ENCODE measurements at places on chromosomes 2 and 18.
A peak's percentile ranks its signal among the peaks of the same experiment; 100 is the strongest.

- peak; percentile 64 for DNase-seq
Observed at GRCh38 chr2:219344751-219345430, 12.3 kb upstream of the RESP18 start.

- DNase-seq = no peak
Observed at GRCh38 chr2:80255918-80256781, 48.4 kb downstream of the LRRTM1 start.

- DNase-seq = no peak
Observed at GRCh38 chr2:122445003-122445402, 689.6 kb downstream of the TSN start.

DNA sequence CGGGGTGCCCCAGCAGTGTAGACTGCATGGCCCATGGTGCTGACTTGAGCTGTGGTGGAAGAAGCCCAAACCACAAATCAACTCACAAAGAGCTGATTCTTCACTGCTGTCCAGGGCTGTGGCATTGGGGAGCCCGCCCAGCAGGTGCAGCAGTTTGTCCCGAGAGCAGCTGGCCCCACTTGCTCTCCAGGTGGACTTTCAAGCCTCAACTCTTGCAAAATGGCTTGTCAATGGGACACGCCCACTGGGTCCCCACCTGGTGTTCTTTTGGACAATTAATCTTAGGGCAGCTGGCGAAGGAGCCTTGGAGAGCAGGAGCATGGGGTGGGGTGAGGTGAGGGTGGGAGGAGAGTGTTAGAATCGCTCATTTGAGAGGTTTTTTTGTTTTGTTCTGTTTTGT lies 117.9 kb downstream of the MYCN start:
- no peak for DNase-seq

GRCh38 chr2:1548910-1549673 lies 135.8 kb downstream of the TPO start:
- DNase-seq = no peak

DNA sequence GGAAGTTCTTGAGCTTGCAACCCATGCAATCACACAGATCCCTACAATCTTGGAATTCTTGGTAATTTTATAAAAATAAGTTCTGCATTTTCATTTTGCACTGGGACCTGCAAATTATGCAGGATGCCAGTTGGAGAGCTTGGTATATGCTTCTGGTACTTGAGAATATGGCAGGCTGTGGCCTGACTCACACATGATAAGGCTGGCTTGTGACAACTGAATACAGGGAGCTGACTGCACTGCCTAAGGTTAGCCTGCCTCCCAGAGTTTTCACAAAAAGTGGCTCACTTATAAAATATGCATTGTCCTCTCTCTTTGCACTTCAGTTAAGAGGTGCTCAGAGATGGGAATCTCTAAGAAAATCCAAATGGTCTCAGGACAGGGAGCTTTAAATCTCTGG lies 265.5 kb upstream of the KCNJ3 start:
- DNase-seq = no peak

- no peak for DNase-seq
Observed at GRCh38 chr2:136221026-136221425, 103.1 kb upstream of the CXCR4 start.

- peak; percentile 49 for DNase-seq
Observed at GRCh38 chr2:234291765-234292204, 205.1 kb downstream of the ARL4C start.

- DNase-seq = no peak
Observed at GRCh38 chr2:40455661-40456060, 3.8 kb upstream of the SLC8A1 start.

- DNase-seq = no peak
Observed at GRCh38 chr18:22699629-22700028, 233.5 kb upstream of the RBBP8 start.

- DNase-seq = no peak
Observed at GRCh38 chr2:129847043-129847442, 132.4 kb upstream of the RAB6C start.

DNA sequence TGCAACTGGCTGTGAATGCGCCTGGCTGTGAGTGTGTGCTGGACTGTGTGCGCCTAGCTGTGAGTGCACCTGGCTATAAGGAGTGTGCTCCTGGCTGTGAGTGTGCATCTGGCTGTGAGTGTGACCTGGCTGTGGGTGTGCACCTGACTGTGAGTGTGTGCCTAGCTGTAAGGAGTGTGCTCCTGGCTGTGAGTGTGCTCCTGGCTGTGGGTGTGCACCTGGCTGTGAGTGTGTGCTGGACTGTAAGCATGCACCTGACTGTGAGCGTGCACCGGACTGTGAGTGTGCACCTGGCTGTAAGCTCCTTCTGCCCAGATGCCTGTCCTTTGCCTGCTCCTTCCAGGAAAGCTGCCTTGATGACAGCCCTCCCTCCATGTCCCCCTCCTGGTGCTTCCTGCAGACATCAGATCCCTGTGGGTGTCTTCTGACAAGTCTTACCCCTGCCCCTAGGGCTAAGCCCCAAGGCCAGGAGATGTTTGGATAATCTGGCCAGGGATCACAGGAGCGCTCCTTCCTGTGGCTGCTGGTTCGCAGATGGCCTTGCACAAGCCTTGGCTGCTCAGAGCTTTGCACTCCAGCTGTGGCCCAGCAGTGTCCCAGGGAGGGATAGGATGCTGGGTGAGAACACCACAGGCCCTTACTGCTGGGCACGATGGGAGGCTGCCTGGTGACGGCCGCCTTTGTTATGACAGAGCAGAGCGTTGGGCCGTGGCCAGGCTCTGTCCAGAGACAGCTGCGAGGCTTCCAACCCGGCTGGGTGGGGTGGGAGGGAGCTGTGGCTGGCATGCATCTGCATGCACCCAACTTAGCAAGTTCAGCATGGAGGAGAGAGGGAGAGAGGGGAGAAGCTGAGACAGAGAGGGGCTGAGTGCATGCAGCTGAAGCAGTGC lies 89.9 kb downstream of the GLI2 start:
- DNase-seq = peak; percentile 83

- DNase-seq = no peak
Observed at GRCh38 chr2:211812587-211812986, 726.0 kb downstream of the ERBB4 start.

DNA sequence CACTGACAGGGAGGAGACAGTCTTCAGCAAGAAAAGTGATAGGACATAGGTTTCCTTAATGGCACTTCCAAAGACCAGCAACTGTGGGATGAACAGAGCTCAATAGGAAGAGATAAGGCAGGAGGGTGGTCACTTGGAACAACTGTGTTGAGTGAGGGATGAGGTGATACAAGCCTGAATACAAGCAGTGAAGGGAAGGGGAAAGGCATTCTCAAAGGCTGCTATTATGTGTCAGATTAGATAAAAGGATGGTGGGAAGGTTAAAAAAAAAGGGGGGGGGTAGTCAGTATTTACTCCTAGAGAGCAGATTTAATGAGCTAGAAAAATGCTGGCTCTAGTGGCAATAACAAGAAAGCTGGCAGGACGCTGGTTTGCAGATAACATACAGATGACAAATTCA lies 25.7 kb downstream of the CCBE1 start:
- no peak for DNase-seq

DNA sequence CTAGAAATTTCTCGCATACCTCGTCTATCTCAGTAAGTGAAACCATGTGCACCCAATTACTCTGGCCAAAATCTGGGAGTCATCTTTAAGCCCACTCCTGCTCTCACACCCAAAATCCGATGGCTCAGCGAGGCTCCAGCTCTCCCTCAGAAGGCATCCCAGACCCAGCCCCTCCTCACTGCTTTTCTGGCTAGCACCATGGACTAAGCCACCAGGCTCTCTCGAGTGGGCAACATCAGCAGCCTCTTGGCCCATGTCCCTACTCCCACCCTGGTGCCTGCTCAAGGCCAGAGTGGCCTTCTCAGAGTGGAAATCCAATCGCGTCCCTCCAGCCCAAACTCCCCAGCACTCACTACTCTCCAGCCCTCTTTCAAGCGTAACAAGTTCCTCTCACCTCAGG lies 27.2 kb downstream of the TNS1 start:
- no peak for DNase-seq

DNA sequence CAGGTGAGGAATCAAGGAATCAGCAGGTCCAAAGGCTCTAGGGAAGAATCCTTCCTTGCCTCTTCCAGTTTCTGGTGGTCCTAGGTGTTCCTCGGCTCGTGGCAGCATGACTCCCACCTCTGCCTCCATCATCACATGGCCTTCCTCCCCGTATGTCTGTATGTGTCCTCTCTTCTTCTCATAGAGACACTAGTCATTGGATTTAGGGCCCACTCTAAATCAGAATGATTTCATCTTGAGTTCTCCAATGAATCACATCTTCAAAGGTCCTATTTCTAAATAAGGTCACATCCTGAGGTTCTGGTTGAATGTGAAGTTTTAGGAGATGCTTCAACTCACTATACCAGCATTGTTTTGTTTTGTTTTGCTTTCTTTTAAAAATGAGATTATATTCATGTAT lies 11.1 kb upstream of the AGFG1 start:
- no peak for DNase-seq

GRCh38 chr18:61334491-61334850 lies 1.2 kb downstream of the CDH20 start:
- peak; percentile 19 for DNase-seq

DNA sequence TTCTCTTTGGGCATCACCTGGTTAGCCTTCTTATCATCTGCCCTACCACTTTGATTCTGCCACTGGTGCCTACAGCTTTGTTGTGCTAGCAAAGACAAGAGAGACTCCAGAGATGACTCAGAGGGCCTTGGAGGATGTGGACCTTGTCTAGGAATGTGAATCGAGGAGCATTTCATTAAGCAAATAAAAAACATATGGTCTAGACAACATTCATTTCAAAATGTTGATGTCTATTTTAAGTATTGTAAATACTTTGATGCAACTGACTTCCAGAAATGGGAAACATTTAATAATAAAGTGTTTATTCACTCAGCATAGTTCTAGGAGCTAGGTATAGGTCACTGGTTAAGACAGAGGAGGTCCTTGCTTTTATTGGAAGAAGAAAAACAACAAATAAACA lies 195.5 kb downstream of the CDCA7 start:
- no peak for DNase-seq

DNA sequence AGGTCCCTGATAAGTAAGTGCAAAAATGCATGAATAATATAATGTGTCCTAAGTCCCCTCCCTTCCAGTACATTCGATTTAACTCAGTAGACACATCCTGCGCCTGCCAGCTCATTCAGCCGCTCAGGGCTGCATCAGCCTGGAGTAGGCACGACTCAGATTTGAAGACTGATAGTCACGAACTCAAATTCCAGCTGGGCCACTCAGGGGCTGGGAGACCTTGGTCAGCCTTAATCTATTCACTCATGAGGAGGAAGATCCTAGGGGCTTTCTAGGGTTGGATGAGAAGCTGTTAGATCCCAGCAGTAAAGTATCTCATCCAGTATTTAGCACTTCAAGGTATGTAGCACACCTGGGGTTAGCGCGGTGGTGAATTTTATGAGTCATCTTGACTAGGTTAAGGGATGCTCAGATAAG lies 98.9 kb upstream of the ODC1 start:
- no peak for DNase-seq

DNA sequence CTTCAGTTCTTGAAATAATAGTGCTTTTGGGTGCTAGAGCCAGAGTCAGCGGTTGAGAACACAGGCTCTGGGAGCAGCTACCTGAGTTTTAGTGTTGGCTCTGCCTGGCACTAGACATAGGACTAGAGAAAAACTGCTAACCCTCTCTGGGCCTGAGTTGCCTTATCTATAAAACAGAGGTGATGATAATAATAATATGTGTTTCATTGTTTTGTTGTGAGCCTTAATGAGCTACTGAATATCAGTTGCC lies 391.7 kb downstream of the PTPRM start:
- DNase-seq = no peak

DNA sequence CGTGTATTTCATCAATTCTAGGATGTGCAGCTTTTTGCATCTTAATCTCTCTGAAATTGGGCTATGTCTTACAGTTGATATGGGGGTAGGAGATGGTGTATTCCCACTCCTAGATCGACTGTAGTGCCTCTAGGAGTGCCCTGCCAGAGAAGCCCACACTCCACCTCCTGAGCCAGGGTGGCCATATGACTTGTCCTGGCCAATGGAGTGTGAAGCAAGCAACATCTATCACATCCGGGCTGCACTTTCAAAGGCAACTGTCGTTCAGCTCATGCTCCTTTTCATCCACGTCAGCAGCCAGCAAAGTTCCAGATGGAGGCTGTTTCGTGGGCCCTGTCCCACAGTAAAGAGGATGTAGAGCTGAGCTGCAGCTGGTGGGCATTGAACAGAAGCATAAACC lies 149.4 kb upstream of the SLC1A4 start:
- peak; percentile 37 for DNase-seq

GRCh38 chr2:130382313-130382917 lies 26.6 kb downstream of the PTPN18 start:
- no peak for DNase-seq

DNA sequence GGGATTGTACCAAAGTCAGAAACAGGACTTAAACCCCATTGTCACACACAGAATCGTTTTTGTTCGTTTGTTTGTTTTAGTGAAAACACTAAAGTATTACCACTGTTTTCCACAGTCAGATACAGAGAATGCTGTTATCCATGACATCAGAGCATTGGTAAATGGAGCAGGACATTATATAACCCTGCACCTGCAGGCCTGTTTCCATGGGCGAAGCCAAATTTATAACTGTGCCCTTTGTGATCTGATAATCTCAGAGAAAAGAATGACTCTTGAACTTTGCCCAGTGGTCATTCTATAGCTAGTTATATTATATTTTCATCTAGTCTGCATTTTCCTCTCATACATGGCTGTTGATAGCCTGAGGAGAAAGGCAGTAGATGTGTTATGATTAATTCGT lies 217.6 kb downstream of the TMEM182 start:
- no peak for DNase-seq

DNA sequence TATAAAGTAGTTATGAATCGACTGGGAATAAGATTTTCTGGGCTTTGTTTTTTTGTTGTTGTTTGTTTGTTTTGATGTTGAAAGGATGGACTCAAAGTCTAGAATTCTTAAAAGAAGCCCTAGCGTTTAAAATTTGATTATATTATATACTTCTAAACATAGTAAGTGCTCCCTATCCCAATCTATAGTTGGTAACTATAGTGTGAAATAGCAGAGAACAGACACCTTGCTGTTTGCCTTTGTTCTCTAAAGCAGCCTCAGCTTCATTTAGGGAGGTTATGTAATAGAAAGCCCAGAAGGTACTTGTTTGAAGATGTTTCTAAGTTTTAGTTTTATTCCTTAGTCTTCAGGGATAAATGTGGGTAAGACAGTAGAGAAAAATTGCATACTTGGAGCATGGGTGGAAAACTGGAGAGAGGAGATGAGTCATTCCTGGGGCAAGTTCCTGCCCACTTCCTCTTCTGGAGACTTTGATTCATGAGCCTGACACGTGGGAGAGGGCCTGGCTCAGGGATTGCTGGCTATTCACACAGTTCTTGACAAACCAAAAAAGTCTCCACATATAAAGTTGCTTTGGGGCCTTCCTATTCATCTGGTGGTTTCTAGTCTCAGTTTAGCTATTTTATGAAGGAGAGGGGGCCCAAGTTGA lies 131.9 kb downstream of the MYO1B start:
- DNase-seq = peak; percentile 84

GRCh38 chr2:240789051-240789453 lies 31.0 kb downstream of the KIF1A start:
- DNase-seq = no peak

Measured in femur (tissue), 1 donor.